ENCODE measurements at places on chromosomes 13 and 19.
A peak's percentile ranks its signal among the peaks of the same experiment; 100 is the strongest.

DNA sequence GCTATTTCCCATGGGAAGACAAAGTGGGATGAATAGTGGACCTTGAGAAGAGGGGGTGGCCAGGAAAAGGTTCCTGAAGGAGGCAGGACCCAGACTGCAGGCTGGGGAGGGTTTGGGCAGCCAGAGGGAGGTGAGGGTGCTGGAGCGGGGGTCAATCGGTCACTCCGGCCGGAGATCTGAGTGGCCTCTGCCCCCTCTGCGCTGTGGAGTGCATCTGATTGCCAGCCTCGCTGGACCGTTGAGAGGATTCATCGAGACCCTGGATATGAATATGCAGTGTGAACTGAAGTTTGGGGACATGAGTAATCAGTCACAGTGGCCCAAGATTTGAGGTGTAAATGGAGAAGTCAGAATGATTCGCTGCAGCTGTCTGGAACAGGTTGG, 5.5 kb upstream of the ZNF580 start:
- peaks cover 15% of the 10 kb centered on the region for H3K36me3 ChIP-seq
- no peak for DNase-seq
- H3K27ac ChIP-seq = no peak overlapping the region
- H3K4me1 ChIP-seq = 0 out of 2 replicates have a peak, but pooled peaks cover 2% of the 10 kb centered on the region

DNA sequence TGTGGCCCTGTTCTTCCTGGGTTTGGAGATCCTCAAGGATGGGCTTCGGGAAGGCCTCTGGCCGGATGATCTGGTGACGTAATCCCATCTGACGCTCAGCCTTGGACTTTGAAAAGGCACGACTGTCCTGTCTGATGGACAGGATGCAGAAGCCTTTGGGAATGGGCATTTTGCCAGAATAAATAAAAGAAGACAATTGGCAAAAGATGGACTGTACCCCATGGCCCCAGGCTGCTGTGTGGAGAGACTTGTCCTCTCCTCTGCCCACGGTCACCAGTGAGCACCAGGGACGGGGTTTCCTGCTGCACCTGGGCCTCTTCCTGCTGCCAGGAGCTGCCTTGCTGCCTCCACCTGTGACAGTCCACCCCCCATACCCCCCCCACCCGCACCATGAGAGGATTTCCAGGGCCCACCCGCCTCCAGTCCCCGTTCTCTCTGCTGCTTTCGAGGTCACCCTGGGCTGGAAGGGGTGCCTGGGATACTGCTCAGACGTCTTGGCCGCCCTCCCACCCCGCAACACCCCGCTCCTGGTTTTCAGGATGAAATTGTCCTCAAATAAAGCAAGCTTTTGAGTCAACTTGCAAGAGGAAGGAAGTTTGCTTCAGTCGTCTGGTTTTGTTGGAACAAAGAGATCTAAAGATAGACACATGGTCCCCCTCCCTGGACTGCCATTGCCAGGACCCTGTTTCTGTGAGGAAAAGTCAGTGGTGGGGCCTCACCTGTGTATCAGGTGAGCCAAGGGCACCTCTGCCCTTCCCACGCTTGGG, 40.9 kb downstream of the MCF2L start:
- H3K27me3 ChIP-seq = no peaks in the 10 kb centered on the region
- H3K4me3 ChIP-seq = no peak overlapping the region
- H3K27ac ChIP-seq = no peak overlapping the region
- no peak for DNase-seq

GRCh38 chr19:19115954-19116353, 22.3 kb downstream of the TMEM161A start:
- H3K27ac ChIP-seq = no peak overlapping the region
- H3K4me3 ChIP-seq = no peak overlapping the region
- H3K27me3 ChIP-seq = no peaks in the 10 kb centered on the region
- peak; percentile 81 for DNase-seq

- no peaks in the 10 kb centered on the region for H3K27me3 ChIP-seq
- H3K36me3 ChIP-seq = no peaks in the 10 kb centered on the region
- no peak overlapping the region for H3K4me3 ChIP-seq
- DNase-seq = no peak
- H3K4me1 ChIP-seq = no peaks in the 10 kb centered on the region
- H3K27ac ChIP-seq = no peak overlapping the region
Observed at GRCh38 chr19:3296034-3296433, 70.3 kb upstream of the NFIC start.

GRCh38 chr13:105139048-105139379, 1396.4 kb downstream of the EFNB2 start:
- H3K4me3 ChIP-seq = no peak overlapping the region
- H3K27me3 ChIP-seq = no peaks in the 10 kb centered on the region
- H3K4me1 ChIP-seq = peaks cover 4% of the 10 kb centered on the region
- H3K27ac ChIP-seq = no peak overlapping the region
- DNase-seq = no peak

Measured in H9 (cell line).